ENCODE measurements at places on chromosomes 11 and 22.

GRCh38 chr11:65395961-65396530 lies 9.6 kb downstream of the FRMD8 start:
- no peak for DNase-seq

DNA sequence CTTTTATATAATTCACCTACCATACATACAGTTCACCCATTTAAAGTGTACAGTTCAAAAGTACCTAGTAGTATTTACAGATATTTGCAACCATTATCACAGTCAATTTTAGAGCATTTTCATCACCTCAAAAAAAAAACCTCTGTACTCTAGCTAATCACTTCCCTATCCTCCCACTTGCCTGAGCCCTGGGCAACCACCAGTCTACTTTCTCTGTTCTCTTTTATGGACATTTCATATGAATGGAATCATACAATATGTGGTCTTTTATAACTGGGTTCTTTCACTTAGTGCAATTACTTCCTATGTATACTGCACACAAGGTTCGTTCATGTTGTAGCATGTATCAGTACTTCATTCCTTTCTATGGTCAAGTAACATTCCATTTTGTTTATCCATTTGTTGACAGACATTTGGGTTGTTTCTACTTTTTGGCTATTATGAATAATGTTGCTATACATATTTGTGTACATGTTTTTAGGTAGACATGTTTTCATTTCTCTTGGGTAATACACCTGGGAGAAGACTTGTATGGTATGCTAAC lies 17.8 kb upstream of the NEU3 start:
- DNase-seq: no peak

GRCh38 chr22:41094041-41094593 lies 1.7 kb downstream of the EP300 start:
- no peak for DNase-seq

DNA sequence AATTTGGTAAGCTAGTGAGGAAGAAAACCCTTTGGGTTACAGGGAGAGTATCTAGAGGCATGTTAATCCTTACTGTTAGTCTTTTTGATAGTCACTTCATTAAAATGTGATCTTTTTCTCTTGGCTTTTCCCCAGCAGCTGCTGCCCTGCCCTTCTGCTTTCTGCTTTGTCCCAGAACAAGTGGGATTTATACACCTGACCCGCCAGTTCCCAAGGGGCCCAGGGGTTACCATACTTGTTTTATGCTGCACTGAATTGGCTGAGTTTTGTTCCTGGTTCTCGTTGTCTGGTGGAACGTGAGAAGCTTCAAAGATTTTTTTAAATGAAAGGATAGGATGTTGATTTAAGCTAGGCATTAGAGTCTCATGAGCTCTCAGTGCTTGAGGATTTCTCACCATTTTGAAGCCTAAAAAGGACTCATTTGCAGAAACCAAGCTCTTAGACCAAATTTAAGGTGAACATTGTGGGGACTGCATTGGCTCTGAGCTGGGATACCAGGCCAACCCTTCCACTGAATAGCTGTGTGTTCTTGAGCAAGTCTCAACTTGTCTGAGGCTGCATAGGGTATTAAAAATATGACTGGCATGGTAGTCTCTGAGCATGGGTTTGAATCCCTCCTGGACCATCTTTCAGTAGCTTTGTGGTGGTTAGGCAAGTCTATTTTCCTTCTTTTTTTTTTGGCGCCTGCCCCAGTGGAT lies 6.6 kb downstream of the LIMK2 start:
- DNase-seq: no peak

- DNase-seq: no peak
Measured at GRCh38 chr11:37442576-37442975, 844.5 kb upstream of the RAG2 start.

DNA sequence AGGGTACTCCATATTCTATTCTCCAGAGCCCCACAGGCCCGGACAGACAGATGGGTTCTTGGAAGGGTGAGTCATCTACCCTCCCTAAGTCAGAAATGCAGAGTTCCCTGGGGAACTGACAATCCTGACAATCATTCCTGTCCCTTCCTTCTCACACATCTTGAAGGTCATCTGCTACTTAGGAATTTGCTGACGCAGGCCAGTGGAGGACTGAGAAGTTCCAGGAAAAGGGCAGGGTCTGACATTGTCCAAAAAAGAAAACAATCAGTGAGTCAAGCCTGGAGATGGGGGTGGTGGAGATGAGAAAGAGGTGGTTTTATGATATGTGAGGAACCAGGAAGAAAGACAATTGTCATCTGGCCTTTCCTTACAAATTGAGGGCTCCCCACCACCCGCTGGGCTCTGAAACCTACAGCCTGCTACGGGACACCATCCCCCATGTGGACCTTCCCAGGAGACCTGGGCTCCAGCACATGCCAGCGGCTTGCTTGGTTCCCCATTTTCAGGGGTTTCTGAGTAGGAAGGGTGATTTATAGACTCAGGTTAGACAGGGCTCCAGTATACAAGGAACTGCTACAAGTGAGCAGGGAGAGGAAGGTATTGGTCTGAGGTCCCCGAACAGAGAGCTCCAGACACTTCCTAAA lies 12.9 kb downstream of the CD59 start:
- no peak for DNase-seq

DNA sequence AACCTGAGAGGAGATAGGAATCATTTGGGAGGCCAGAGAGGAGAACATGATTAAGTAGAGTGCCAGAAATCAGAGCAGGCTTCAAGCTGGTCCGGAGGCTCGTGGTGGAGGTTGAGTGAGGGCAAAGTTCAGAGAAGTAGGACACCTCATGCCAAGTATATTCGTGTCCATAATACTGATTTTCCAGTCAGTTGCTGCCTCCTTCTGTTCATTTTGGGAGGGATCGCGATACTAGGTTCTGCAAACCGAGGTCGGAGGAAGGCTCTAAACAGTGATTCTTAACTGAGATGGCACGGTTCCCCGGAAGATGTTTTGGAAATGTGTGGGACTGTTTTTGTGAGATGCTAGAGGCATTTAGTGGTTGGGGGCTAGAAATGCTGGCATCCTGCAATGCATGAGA lies 13.6 kb upstream of the CD3E start:
- DNase-seq: no peak

DNA sequence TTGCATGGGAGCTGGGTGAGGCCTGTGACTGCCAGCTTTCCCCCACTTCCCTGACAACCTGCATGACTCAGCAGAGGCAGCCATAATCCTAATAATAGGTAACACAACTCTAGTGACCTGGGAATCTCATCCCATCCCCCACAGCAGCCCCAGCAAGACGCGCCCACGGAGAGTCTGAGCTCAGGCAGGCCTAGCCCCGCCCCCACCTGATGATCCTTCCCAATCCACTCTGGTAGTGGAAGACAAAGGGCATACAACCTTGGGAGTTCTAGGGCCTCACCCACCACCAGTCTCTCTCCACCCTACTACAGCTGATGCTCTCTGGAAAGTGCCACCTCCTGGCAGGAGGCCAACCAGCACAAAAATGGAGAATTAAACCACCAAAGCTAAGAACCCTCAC lies 60.3 kb downstream of the CWF19L2 start:
- no peak for DNase-seq

Data from stimulated activated CD4-positive, alpha-beta T cell treated with anti-CD3 and anti-CD28 coated beads, Interleukin-15, amount 100 ng/mL, for 1 hour (primary cell).